ENCODE measurements at places on chromosomes 1 and 21.

- DNase-seq, result no peak
Observed at GRCh38 chr21:45021428-45022347, 52.7 kb upstream of the ADARB1 start.

DNA sequence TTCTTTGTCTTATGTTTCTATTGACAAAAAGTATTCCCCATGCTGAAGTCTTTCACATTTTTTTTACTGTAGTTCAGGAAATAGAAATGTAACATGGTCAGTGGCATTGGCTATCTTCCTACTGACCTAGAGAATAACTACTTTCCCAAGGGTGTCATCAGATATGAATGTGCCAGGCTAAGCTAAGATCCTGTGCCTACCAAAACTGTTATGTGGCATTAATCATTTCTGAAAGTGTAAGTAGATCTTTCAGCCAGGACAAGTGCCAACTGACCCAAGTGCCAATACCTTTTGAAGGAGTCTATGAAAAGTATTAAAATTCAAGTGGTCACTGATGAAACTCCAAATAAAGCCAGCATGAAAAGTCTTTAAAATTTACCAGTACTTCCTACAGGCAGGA is 165.3 kb downstream of the TNFSF18 start:
- no peak for DNase-seq

GRCh38 chr1:222161676-222162075 is 386.2 kb downstream of the HHIPL2 start:
- no peak for DNase-seq

GRCh38 chr1:910311-910880 is 13.3 kb upstream of the SAMD11 start:
- no peak for DNase-seq

- DNase-seq, result no peak
Observed at GRCh38 chr21:21137986-21138385, 139.8 kb downstream of the NCAM2 start.

- no peak for DNase-seq
Observed at GRCh38 chr1:184214128-184214527, 162.6 kb downstream of the TSEN15 start.

GRCh38 chr1:219993554-219994433 is 52.5 kb downstream of the EPRS1 start:
- no peak for DNase-seq

DNA sequence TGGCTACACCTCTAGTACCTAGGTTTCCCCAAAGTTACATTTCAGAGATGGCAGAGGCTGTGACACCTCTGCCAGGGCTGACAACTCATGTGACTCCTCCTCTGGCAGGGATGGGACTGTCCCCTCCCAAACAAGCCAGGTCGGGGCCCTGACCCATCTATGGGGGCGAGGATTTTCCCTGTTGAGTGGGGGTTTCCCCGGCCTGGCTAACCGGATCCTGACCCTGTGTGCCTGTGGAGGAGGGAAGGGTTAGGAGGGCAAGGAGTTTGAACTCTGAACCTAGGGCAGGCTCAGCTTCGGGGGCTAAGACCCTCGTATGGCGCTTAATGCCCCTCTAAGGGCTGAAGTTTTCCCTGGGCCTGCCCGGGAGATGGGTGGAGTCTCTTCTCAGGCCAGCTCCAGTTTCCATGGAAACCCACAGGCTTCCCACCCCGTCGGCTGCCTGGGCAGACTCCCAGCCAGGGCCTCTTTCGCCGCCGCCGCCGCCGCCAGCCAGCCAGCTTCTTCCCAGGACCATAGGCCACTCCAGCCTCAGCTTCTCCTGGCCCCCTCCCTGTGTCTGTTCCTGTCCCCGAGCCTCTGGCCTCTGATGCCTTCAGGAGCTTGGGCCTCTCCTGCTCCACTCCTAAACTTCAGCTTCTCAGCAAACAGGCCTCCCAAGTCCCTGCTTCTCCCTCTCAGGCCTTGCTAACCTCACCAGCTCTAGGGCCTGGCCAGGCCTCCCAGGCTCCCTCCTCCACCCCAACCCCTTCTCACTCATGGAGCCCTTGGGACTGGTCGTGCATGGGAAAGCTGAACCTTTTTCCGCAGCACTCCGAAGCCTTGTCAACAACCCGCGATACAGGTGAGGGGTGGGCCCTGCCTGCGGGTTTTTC is at the start of gene BTBD19:
TSS of gene BTBD19 (plus strand) at position 461 of the 875 bp plus-strand sequence. CDS start at position 759, 298 bp downstream.
- no peak for DNase-seq

DNA sequence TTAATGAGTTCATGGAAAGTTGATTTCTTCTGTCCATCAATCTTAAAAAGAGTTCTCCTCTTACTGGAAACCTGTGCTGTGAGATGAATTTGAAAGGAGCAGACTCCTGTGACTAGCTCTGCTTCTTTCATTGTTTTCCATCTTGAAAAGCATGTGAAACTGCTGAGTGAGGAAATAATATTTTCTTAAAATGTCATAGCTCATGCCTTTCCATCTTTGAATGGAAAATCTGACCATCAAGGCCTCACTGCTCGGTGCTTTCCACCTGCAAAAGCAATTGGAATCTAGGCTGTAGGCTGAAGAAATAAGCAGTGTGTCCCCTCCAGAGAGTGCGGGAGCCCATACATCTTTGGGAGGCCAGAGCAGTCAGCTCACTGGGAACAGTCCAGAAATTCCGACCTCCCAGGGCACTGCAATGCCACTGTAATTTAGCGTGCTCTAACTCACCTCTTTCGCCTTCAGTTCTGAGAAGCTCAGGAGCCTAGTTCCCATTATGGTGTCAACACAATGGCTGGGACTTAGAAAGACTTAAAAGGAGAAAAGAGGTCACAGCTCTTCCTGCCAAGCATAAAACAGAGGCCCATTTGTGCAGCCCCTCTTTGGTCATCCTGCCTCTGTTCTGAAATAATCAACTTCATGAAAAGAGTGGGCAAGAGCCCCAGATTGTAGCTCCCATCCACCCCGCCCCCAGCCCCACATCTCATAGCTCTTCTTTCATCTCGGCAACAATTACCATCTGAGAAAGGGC is 50.4 kb upstream of the F3 start:
- DNase-seq, result no peak

Data from stimulated activated CD4-positive, alpha-beta T cell treated with anti-CD3 and anti-CD28 coated beads, TNF-alpha, amount 100 ng/mL, for 1 hour (primary cell).